ENCODE measurements at places on chromosomes 6 and 20.

- DNase-seq, result no peak
Measured at GRCh38 chr6:56246541-56246880, 869 bp downstream of the COL21A1 start.

- no peak for DNase-seq
Measured at GRCh38 chr6:329888-330691, 37.8 kb downstream of the DUSP22 start.

DNA sequence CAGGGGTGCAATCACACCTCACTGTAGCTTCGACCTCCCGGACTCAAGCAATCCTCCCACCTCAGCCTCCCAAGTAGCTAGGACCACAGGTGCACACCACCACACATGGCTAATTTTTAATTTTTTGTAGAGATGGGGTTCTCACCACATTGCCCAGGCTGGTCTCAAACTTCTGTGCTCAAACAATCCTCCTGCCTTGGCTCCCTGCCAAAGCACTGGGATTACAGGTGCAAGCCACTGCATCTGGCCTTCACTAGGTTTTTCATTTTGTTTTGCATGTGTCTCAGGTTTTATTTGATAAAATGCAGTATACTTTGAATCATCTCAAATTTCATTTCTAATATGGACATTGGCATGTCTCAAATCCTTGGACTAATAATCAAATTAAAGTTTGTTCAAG lies 98.7 kb downstream of the SLC16A10 start:
- no peak for DNase-seq

GRCh38 chr20:62703853-62704228 lies 4.8 kb upstream of the NTSR1 start:
- DNase-seq, result no peak

DNA sequence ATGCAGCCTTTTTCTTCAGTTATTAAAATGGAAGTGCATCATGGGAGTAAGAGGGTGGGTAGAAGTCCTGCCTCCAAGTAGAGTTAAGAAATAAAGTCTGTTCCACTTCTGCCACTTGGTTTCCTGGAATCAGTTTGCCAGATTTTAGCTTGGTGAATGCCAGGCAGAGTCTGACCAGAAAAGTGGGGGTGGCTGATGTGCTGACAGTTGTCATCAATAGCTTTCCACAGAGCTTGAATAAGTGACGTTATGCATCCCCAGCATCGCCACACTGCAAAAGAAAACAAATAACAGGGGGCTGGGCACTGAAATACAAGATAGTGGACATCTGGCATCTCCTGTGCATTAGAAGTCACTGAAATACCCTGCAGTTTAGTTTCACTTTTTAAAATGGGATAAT lies 30.8 kb upstream of the CEP162 start:
- no peak for DNase-seq

DNA sequence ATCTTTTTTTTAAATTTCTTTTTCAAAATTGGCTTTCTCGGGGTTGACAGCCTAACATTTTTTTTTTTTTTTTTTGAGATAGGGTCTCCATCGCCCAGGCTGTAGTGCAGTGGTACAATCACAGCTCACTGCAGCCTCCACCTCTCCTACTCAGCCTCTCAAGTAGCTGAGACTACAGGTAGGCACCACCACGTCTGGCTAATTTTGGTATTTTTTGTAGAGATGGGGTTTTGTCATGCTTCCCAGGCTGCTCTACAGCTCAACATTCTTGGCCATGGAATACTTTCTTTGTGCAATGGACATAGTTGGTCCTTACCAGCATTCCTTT lies 6.4 kb upstream of the CTNNBL1 start:
- DNase-seq, result no peak

- no peak for DNase-seq
Measured at GRCh38 chr6:250676-251075, 41.6 kb upstream of the DUSP22 start.

- DNase-seq, result no peak
Measured at GRCh38 chr6:129287231-129288177, 404.6 kb downstream of the LAMA2 start.

DNA sequence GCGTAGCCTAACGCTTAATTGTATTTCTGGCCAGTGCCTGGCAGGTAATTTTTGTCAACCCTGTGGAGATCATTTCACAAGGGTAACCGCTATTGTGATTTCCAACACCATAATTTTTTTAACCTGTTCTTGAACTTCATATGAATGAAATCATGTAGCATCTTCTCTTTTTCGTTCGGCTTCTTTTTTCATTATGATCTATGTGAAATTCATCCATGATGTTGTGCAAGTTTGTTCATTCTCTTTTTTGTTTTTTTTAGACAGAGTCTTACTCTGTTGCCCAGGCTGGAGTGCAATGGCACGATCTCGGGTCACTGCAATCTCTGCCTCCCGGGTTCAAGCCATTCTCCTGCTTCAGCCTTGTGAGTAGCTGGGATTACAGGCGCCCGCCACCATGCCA lies 42.5 kb upstream of the TGM3 start:
- no peak for DNase-seq

DNA sequence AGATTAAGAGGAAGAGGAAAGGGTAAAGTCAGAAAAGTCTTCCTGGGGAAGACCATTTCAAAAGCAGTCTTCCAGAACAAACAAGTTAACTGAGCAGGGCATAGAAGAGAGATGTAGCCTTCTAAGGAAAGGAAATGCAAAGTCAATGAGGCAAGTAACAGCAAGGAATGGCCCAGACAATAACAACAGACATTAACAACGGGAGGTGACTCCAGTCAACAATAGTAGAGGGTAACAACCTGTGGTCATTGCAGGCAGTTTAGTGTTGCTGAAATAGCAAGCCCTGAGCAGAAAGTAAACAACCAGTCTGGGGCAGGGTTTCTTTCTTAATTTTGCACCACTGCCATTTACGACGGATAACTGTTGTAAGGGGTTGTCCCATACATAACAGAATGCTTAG lies 2.1 kb downstream of the MDN1 start:
- no peak for DNase-seq

GRCh38 chr20:62611819-62612218 lies 30.5 kb upstream of the SLCO4A1 start:
- DNase-seq, result no peak

GRCh38 chr6:50822078-50822476 lies 3.4 kb downstream of the TFAP2B start:
- no peak for DNase-seq

- DNase-seq, result peak; percentile 7
Measured at GRCh38 chr20:53699906-53700305, 106.3 kb upstream of the ZNF217 start.

DNA sequence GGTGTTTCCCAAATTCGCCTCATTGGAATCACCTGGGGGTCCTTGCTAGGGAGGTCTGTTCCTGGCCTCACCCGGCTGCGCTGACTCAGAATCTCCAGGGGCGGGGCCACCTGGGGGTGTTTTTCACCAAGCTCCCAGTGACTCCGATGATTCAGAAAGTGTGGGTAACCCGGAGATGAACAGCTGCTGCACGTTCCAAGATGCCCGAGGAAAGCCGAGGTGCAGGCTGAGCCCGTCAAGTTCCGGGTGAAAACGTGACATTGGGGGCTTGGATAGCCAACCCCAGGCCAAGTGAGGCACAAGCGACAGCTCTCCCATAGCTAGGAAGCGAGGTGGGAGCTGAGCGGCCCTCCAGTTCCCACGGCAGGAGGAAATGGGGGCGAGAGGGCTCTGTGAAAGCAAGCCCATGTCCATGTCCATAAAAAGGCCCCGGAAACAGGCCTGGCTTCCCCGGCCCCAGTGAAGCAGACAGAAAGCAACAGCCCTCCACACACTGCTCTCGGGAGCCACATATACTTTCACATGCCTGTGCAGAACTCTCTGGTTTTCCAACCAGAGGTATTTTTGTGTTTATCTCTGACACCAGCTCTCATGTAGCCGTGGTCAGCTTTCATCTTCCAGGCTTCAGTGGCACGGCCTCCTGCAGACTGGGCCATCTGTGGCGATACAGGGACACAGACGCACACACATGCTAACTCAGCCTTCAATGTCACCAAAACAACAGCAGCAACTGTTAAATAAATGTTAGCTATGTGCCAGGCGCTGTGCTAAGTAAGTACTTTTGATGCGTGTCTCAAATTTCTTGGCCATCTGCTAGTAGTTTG lies 90.7 kb upstream of the CCDC28A start:
- no peak for DNase-seq

DNA sequence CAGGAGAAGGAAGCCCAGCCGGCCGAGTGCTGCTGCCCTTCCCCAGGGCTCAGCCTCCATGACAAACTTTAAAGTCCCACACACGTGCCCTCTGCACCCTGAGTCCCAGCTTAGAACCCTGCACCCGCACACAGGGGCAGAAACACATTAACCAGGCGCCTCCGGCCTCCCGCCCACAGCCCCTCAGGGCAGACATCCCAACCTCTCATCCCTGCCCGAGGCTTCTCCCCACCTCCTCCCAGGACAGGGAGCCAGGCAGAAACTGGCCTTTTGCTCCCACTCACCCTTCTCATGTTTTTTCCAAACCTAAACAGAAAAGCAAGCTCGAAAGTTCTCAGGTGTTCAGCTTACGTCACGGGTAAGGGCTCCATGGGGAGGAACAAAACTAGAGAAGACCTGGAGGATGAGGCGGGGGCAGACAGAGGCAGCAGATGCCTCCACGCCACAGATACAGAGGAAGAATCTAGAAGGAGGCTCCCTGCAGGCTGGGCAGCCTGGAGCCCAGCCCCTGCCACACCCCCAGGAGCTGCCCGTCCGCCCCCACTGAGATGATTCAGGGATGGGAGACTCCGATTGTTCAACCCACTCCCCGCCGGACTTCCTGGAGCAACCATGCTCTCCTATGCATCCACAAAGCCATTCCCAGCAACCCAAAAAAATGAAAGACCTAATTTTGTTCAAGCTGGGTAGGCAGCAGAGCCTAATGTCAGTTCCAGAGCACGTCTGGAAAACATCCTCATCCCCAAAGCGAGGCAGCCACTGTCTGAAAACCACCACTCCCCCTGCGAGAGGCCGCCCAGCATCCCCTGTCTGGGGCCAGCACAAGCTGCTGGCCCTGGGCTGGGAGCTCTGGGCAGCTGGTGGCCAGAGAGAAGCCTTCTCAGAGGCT lies 8.8 kb downstream of the KCNQ2 start:
- DNase-seq, result no peak

DNA sequence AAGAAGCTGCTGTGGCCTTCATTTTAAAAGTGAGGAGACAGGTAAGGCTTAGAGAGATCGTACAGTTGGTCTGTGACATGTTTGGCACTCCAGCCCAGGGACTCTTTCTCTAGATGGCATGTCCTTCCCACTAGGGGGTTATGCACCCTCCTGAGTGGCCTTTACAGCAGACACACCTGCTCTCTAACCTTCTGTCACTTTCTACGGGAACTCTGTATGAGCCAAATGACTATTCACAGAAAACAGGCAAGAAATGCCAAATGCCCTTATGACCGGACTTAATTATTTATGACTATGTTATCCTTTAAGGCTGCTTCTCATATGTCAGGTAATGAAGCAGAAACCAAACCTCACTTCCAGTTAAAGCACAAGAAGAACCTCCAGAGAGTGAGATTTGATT lies 91.2 kb downstream of the MAP3K5 start:
- DNase-seq, result no peak

- no peak for DNase-seq
Measured at GRCh38 chr20:52118016-52118623, 73.5 kb downstream of the ZFP64 start.

DNA sequence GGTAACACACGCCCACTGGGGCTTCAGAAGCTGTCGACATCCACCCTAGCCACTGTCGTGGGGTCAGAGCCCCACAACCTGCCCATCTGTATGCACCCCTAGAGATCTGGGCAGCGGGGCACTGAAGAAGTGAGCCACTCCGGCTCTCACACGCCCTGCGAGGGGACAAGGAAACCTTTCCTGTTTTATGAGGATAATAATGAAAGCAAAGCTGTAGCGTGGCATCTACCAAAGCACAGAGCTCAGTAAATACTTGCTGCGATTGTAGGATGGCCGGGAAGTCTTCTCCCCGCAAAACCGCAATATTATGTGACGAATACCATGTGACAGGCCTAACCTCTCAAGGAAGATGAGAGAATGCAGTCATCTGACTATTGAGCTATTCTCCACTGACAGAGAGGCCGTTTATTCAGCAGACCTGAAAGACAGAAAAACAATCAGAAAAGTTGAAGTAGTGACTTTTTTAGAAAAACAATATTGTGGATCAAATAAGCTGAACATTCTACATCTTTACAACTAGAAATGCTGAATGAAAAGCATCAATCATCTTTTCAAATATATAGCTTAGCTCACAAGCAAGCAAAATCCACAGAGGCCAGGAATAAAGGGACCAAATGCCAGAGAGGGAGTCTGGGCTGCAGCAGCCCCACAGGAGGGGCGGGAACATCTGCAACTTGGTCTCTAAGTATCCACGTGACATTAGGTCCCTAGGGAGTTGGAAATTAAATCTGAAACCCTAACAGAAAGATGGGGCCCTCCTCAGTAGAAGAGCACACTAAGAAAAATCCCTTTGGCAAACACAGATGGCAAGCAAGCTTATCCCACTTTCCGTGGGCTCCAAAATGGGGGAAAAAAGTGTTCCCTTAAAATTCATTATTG lies 207.8 kb downstream of the TTLL2 start:
- no peak for DNase-seq
